AG09309 (cell line): ENCODE measurements at places on chromosomes 4 and X.
A peak's percentile ranks its signal among the peaks of the same experiment; 100 is the strongest.

GRCh38 chr4:77992581-77992980 lies 64.5 kb upstream of the FRAS1 start:
- DNase-seq, result no peak

DNA sequence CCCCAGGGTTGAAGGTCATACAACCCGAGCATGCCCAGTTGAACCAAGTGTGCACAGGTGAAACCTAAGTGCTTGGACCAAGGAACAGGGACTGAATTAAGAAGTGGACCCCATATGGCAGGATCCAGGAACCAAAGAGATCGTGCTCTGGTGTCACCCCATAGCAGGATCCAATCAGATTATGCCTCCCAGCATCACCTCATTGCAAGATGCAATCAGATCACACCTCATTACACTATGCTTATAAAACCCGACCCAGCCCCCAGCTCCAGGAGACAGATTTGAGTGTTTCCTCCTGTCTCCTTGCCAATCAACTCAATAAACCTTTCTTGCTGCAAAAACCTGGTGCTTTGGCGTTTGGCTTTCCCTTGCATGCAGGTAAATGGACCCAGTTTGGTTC lies 37.6 kb downstream of the EFHC2 start:
- no peak for DNase-seq

DNA sequence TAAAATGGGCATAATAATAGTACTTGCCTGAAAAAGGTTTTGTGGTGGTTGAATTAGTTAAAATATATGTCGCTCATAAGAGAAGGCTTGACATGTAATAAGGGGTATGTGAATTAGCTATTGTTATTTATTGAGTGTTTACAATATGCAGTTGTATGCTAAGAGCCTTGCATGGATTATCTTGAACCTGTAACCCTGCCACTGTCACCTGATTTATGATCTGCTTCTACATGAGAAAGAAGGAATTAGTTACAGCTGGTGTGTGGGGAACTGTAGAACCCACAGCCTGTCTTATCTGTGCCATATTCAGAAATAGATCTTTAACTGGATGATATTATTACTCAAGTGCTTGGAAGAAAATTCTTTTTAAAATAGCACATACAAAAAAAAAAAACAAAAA lies 227.7 kb downstream of the LDB2 start:
- no peak for DNase-seq

DNA sequence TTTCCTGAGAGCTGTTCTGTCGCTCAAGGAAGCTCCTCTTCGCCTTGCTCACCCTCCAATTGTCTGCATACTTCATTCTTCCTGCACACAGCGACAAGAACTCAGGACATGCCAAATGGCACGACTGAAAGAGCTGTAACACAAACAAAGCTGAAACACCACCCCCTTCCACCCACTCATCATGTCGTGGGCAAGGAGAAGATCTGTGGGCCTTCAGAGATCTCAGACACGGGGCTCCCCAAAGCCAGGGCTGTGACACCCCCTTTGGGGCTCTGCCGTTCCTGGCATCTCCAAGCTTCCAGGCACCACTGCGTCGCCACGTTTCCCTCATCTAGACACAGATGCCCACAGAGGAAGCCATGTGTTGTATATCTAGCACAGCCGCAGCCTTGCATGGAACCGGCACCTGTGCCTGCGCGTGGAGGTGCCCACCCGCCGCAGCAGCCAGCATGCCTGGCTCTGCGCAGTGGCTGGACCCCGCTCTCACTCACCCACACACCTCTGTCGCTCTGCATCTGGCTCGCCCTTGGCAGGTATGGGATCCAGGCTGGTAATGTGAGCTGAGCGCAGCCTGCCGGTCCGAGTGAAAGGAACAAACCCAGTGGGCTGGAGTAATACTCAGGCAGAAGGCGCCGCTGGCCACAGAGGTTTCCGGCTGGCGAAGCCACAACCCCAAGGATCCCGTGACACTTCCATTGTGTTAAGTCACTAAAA lies 676.4 kb upstream of the INTU start:
- DNase-seq, result no peak

DNA sequence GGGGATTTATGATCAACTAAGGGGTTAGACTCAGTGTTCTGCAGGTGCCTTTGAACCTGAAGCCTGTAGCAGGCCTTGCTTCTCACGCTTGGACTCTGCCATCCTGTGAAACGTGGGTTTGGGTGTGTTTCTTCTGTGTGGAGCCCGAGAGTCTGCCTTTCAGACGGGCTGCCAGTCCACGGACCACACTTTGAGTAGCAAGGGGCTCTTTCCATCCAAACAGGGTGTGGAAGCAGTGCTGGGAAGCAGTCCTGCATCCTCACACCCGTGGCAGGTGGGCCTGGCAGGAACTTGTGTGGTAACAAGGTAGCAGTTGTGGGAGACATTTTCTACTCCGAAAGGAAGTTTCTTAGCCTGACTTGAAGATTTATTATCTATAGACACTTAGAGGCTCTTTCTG lies 22.7 kb downstream of the RGS12 start:
- DNase-seq, result no peak

GRCh38 chr4:183698909-183699308 lies 39.8 kb downstream of the TRAPPC11 start:
- DNase-seq, result no peak

GRCh38 chrX:105754286-105754964 lies 67.9 kb upstream of the NRK start:
- no peak for DNase-seq

GRCh38 chr4:16952896-16953630 lies 54.6 kb upstream of the LDB2 start:
- DNase-seq, result no peak

DNA sequence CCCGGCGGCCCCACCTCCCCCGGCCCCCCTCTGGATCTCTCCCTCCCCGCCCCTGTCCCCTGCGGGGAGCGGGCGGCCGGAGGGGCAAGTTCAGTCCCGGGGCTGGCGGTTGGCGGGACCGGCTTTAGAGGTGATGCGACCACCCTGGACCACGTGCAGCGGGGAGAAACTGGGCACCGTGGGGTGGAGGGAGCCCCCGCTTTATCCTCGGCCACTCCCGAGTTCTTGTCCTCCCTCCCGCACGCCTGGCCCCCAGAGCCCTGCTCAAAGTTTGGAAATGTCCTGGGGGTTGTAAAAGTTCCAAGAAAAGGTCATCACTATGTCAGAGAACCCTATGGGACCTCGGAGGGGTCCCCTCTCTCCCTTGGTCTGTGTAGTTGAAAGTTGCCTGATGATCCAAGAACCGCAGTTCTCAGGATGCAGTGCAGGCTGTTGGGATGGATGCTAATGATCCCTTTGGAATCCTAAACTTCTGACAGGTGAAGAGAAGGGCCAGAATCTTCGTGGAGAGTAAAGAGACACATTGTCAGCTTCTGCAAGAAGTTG lies 411 bp upstream of the VEGFC start:
- DNase-seq, result no peak

GRCh38 chr4:55326629-55327028 lies 19.4 kb upstream of the SRD5A3 start:
- DNase-seq, result no peak

DNA sequence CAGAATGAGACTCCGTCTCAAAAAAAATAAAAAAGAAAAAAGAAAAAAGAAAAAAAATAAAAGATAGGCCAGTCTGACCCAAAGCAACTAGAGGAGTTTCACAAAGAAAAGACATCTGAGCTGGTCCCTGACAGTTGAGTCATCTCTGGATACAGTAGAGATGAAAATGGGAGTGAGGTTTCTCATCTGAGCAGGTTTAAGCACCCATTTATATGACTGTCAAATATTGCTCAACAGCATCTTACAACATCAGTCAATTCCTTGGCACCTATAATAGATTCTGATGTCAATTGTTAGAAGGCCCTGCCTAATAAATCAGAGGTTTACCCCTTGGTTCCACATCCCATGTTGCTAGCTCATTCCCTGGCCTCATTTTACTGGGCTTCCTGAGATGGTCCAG lies 490.5 kb downstream of the MAGEE1 start:
- no peak for DNase-seq

- no peak for DNase-seq
Measured at GRCh38 chrX:129738466-129739308, at the start of gene XPNPEP2. XPNPEP2 (plus strand) TSS chrX:129738979; CDS start chrX:129739214, 235 bp downstream.

- no peak for DNase-seq
Measured at GRCh38 chr4:11589676-11590075, 161.0 kb upstream of the HS3ST1 start.

DNA sequence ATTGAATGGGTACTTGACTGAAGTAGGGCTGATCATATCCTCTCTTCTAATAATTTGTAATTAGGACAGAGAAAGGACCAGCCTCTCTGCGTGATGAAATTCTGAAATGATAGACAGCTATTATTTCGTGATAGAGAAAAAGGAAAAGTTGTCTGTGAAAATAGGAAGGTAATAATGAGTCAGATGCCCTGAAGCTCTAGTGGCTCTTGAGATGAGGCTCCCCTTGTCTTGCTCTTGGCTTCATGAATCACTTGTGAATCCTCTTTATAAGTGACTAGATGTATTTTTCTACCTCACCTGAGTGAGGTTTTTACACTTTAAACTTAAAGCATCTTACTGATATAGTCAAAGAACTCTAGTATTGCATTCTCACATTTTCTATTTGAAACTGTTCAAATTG lies 888.9 kb downstream of the PCDH18 start:
- no peak for DNase-seq

GRCh38 chrX:70553516-70553915 lies 108.9 kb downstream of the DLG3 start:
- DNase-seq, result no peak

GRCh38 chr4:53563824-53564223 lies 27.5 kb downstream of the LNX1 start:
- DNase-seq, result peak; percentile 31

DNA sequence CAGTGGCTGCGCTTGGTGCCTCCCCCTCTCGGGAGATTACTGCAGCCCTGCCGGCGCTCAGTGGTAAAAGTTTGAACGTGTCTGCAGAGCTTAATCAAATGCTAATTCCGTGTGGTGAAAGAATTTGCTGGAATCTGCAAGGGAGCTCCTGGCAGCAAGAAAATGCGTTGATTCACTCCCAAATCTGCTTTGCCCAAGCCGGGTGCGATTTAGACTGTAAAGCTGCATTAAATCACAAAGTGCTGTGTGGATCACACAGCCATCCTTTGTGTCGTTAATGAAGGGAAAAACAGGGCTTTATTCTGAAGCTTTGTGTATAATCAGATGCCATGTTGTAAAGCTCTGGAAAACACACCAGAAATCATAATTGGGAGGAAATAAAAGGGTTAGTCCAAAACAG lies 444.1 kb downstream of the BCOR start:
- DNase-seq, result no peak

- DNase-seq, result no peak
Measured at GRCh38 chr4:7354927-7355326, 79.8 kb downstream of the PSAPL1 start.

DNA sequence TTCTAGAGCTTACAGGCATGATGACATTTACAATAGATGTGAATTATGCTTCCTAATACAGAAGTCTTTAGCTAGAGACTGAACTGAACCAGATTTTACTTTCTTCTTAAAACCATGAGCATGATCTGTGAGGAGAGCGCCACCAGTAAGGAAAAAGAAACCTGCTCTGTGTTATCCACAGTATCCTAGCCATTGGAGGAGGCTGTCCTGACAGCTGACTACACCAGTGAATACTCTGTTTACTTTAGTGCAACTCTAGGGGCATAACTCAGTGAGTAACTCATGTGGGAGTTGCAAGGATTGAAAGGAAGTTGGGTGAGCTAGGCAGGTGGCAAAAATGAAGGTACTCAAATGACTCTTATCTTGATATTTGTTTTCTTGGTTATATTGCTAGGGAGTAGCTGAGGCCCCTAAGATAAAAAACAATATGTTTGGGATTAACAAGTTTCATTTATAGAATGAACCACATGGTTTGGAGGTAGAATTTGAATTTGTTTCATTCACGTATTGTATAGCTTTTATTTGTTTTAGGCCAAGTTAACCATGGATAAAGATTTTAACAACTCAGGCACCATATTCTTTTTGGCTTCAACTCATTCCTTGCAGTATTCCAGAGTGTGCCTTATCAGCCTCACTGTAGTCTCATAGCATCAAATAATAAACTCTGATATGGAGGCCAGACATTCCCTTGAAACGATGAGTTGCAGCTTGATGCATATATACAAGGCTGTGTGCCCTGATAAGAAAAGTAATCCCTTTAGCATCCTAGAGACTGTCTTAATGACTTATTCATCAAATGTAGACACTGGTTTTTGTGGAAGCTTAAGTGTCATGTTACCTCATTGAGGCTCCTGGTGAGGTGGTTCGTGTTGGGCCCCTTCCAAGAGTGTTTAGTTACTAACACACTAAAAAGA lies 2.5 kb downstream of the BMP3 start:
- no peak for DNase-seq

DNA sequence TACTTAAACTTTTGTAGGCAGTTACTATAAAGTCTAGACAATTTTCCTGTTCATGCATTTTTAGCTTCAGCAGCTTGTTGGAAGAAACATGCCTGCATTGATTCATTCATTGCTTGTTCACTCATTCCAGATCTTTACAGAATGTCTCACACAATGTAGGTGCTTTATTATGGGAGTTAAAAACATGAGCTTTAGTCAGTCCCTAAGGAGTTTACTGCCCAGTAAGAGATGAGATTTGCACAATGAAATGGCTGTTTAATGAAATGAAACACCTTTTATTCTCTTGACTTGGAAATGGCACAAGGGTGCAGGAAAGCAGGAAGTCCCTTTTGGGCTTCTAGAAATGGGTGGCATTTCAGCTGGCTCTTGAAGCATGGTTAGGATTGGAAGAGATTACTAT lies 2.9 kb downstream of the NOCT start:
- DNase-seq, result no peak

- no peak for DNase-seq
Measured at GRCh38 chr4:5852523-5853202, 40.2 kb downstream of the CRMP1 start.

DNA sequence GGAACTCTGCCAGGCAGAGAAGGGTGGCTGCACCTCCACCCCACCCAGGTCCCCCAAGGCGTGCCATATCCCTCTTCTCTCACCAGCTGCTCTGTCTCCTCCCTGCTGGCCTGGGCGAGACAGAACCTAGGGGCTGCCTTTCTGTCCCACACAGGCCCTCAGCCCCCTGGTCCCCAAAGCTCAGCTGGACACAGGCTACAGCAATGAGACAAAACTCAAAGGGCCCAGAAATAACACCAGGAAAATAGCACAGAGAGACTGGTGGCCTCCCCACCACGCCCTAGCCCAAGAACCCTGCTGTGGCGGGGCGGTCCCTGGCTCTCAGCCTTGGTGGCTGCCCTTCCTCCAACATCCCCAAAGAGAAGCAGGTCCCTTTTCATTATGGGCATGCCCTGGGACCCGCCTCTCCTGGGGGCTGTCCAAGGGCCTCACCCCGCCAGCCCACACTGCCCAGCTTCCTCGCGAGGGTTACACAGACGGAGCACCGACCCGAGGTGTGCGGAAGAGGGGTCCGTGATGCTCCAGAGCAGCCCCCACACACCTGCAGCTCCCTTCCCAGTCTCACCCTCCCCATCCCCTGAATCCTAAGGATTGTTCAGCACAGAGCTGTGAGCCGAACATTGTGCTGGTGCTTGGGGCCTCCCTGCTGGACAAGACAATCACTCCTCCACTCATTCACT lies 67.7 kb upstream of the HMX1 start:
- DNase-seq, result no peak

- no peak for DNase-seq
Measured at GRCh38 chr4:129883996-129884395, 788.0 kb downstream of the C4orf33 start.

- DNase-seq, result no peak
Measured at GRCh38 chrX:43661521-43662240, 5.6 kb downstream of the MAOA start.
